ENCODE measurements at places on chromosomes 2 and 18.

DNA sequence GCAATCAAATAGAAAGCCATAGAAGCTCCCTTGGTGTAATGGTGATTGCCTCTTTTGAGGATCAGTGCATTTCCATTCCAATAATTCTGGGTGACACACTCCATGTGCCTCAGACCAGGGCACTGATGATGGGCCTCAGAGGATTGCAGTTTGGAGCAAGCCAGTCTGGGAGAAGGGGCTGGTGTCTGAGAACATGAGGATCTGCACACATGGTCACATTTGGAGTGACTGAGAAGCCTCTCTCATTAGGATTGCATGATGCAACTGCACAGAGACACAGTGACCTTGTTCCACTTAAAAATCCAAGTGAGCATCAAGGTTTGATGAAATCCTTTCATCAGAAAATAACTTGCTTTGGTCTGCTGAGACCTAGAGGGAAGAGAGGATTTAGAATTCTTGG is 216.4 kb downstream of the ANKRD30B start:
- no peak for DNase-seq

DNA sequence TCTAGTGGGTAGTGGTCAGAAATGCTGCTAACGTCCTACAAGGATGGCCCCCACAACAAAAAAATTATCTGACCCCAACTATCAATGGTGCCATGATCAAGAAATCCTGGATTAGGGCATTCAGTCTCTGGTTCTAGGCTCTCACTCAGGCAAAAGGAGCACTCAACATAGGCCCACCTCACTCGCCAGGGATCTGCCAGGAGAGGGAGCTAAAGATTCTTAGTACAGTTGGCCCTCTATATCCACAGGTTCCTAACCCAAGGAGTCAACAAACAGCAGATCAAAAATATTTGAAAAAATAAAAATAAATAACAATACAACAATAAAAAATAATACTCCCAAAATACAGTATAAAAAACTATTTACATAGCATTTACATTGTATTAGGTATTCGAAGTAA is 10.0 kb downstream of the SLC4A5 start:
- DNase-seq = peak; percentile 19

GRCh38 chr2:19216676-19217602 is 141.5 kb downstream of the OSR1 start:
- no peak for DNase-seq

DNA sequence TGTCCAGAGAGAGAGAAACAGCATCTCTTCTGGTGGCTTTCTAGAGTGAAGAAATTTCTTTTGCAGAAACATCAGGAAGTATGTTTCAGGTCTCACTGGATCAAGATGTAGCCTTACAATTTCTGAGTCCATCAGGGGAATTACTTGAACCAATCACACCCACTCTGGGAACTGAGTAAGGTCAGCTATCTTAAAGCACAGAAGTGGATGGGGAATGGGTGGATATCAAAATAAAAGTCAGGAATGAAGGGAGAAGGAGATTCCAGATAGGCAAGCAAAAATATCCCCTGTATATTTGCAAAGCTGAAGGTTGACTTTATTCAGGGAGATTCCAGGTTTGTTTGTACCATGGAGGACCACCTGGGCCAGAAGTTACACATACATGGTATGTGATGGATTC is 188.0 kb downstream of the CYRIA start:
- DNase-seq = no peak

- no peak for DNase-seq
Observed at GRCh38 chr2:56015711-56016115, 92.1 kb upstream of the EFEMP1 start.

DNA sequence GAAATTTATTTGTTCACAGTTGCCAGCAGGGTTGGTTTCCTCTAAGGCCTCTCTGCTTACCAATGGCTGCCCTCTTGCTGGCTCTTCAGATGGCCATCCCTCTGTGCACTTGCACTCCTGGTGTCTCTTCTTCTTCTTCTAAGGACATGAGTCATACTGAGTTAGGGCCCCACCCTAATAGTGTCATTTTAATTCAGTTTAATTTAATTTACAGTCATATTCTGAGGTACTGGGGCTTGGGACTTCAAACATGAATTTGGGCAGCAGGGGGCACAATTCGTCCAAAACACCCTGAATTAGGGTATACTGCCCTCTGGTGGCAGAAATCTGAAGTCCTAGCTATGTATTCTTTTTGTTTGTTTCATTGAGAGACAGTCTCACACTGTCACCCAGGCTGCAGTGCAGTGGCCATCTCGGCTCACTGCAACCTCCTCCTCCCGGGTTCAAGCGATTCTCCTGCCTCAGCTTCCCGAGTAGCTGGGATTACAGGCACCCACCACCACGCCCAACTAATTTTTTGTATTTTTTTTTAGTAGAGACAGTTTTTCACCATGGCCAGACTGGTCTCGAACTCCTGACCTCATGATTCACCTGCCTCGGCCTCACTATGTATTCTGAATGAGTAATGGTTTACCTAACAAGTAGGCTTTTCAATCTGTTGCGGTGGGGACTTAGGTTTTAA is 19.8 kb downstream of the SLC4A1AP start:
- peak; percentile 82 for DNase-seq
